ENCODE measurements at places on chromosomes 4 and X.
A peak's percentile ranks its signal among the peaks of the same experiment; 100 is the strongest.

GRCh38 chr4:612052-612748 is 13.2 kb upstream of the PDE6B start:
- no peak for DNase-seq

- no peak for DNase-seq
Observed at GRCh38 chr4:150242820-150243458, 164.7 kb downstream of the DCLK2 start.

DNA sequence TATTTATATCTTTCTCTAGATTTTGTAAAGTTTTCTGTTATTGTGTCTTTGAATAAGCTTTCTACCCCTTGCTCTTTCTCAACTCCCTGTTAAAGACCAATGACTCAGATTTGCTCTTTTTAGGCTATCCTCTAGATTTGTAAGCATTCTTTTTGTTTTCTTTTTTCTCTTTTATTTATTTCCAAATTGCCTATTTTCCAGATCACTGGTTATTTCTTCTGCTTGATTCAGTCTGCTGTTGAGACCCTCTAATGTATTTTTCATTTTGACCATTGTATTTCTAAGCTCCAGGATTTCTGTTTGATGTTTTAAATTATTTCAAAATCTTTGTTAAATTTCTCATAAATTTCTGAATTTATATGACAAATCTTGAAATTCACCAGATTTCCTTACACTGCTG is 462.6 kb upstream of the GALNT7 start:
- DNase-seq = no peak

DNA sequence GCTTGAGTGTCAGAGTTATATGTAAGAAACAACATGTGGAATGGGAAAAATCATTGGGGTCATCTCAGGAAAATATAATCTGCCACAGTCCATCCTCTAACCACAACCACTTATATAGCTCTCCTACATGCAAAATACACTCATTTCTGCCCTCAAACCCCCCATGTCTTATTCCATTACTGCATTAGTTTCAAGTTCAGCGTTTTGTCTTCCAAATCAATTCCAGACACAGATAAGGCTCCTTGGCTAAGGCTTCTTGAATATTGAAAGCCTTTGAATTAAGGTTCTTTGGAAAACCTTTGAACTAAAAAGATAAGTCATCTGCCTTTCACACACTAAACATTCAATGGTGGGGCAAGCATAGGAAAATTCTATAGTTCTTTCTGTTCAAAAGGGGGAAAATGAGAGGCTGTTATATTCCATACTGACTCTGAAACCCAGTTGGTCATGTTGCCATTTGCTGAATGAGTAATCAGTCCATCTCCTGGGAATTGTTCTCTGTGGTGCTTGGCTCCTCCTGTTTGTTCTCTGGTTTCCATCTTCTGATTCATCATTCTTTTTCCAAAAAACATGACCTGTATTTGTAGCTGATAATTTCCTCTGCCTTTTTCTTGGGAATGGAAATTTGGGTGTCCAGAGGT is 218.7 kb downstream of the BMPR1B start:
- no peak for DNase-seq

DNA sequence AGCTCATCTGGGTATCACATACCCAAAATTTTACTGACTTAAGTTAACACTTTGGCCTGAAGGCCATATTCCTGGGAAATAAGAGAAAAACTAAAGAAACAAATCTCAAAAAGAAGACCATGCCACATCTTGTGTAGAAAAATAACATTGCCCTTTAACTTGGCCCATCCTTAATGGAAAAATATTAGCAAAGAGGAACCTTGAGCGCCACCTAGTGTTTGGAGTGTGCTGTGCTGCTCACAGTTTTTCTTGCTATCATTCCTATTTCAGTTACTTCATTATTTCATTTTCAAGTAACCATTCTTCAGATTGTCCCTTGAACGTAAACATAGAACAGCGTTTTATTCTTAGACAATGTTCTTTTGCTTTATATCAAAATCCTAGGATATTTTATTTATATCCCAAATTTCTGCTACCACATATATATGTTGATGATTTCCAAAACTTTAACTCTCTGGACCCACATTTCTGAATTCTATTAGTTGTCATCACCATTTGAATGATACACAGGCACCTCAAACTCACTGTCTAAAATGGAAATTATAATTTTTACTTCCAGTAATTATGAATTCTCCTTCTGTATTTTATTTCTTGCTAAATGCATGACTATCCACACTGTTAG is 999.0 kb upstream of the ADGRL3 start:
- peak; percentile 27 for DNase-seq

DNA sequence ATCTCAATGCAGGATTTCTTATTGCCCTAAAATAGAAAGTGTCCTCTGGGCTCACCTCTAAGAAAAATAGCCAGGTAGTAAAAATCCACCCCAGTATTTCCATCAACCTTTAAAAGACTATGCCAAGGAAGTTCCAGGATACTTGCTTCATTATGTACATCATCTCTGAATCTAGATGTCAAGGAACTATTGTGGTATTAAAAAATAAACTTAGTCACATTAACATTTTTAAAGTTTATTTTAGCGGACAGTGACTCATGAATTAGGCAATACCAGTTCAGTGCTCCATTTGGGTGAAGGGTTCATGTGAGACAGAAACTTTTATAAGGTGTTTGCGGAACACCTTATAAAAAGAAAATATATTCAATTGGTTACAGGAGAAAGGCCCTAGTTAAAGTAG is 209.2 kb downstream of the ADAM29 start:
- DNase-seq = no peak

GRCh38 chr4:185421366-185422124 is 4.2 kb downstream of the UFSP2 start:
- no peak for DNase-seq

GRCh38 chr4:48968814-48969213 is 17.3 kb upstream of the CWH43 start:
- no peak for DNase-seq

- DNase-seq = no peak
Observed at GRCh38 chr4:8044699-8045098, 105.0 kb upstream of the AFAP1 start.

DNA sequence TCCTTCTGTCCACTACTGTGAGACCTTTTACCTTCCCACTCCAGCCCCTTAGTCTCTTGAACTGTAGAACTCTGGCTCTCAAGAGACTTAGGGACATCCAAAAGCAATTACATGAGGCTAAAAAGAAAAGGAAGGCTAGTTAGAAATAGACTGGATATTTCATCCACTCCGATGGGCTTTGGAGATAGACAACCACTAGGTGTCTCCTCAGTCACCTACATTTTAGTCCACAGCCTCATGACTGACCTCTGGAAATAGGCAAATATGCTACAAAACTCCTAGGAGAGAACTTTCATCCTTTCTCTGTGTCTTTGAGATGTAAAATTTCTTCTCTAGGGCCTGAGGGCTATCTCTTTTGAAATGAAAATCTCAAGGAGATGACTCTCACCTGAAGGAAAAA is 45.1 kb upstream of the LAMP2 start:
- DNase-seq = no peak

DNA sequence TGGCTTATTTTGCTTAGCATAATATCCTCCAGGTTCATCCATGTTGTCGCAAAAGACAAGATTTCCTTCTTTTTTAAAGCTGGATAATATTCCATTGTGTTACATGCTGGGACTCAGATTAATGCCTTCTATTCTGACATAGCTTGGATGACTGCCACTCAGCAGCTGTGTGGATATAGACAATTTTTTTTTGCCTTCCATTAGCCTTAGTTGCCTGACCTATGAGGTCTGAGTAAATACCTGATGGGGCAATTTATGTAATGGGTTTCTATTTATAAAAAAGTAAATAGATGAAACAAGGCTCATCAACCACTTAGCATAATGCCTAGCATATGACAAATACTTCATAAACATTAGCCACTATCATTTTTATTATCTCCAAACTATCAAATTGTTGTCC is 515.4 kb downstream of the ZNF674 start:
- DNase-seq = no peak

GRCh38 chr4:80694171-80694570 is 336.3 kb upstream of the BMP3 start:
- no peak for DNase-seq

- no peak for DNase-seq
Observed at GRCh38 chr4:167842487-167842886, 249.8 kb upstream of the ANXA10 start.

- DNase-seq = no peak
Observed at GRCh38 chrX:153525451-153525850, 8.0 kb downstream of the ATP2B3 start.
